ENCODE measurements at places on chromosomes 7 and 10. TPM values are rescaled to one million over a fixed set of nuclear protein-coding genes. Genes with fewer than 3 reads are reported as not detected.

GRCh38 chr7:108382932-108383331, 73.3 kb downstream of the NRCAM start:
- DNase-seq, result no peak

DNA sequence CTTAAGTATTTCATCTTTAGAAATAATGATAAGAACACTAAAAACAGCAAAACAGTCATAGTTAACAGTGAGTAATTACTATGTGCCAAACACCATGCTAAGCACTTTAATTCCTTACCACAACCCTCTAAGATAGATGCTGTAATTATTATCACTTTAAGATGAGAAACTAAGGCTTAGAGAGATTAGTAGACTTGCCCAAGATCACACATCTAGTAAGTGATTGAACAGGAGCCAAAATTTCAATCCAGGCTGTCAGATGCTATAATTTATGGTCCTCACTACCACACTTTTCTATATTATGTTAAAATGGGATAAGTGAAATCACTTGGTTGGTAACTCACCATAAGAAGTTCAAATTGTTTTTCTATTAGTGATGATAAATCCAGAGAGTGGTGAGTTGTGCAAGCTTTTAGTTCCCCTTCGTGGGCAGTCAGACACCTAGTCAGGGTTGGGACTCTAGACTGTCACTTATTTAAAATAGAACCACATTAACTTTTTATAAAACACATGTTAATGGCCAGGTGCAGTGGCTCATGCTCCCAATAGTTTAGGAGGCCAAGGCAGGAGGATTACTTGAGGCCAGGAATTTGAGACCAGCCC, 85.9 kb upstream of the GATA3 start:
- DNase-seq, result no peak

GRCh38 chr10:21057989-21058388, 160.9 kb upstream of the NEBL start:
- DNase-seq, result no peak

DNA sequence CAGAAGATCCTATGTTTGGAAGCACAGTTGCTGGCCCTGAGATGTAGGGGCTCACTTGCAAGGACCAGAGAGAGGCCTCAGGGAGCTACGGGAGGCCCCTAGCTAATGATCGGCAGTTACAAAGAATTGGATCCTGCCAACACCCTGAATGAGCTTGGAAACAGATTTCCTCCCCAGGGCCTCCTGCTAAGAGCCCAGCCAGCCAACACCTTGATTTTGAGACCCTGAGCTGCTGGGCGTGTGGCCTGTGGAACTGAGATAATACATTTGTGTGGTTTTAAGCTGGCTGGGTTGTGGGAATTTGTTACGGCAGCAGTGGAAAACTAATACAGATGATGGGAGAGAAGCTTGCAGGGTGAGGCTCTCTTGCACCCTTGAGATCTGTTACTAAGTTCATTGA, 3.9 kb downstream of the DOCK1 start:
- no peak for DNase-seq

DNA sequence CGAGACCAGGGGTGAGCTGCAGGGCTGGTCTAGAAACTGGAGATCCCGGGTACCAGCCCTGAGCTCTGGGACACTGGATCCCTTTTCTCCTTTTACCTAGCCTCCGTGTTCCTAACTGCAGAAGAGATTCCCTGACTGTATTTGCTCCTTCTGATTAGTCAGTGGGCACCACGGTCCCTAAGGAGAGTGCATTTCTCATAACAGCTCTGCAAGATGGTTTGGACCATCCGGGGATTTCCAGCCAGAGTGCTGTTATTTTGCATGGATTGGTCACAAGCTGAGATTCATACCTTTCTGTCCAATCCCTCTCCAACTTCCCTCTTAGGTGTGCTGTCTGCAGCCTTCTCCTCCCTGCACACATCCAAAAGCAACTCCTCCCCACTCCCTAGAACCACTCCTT, 122.6 kb downstream of the MYL10 start:
- no peak for DNase-seq

DNA sequence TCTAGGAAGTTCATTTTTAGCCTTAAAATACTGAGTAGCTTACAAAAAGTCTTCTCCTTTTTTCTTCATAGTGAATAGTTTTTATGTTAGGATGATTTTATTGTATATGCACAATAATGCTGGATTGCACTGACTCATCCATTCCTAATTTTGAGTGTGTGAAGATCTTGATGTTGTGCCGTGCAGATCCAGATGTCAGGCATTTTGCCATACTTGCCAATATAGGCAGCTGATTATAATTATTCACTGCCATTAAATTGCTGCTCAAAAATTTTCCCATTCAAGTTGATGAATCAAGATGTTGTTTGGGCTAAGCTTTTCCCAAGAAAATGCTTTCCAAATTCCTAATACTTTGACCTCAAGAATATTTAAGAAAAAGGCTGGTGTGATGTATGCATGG, 218.3 kb downstream of the AHR start:
- DNase-seq, result no peak

GRCh38 chr7:110960811-110961210, 130.1 kb upstream of the LRRN3 start:
- DNase-seq, result no peak

DNA sequence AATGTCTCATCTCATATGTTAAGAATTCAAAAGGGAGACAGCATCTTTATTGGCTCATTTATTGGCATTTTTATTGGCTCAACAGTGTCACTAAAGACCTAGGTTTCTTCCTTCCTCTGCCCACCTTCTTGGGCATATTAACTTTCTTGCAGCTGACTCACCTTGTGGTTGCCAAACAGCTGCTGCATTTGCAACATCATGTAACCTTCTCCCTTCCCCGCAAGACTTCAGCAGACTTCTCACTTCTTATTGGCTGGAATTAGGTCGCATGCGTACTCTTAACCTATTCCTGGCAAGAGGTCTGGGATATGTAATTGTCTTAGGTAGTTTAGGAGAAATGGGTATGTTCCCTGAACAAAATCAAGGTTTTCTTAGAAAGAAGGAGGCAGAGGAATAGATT, 263.2 kb downstream of the POU6F2 start:
- no peak for DNase-seq

DNA sequence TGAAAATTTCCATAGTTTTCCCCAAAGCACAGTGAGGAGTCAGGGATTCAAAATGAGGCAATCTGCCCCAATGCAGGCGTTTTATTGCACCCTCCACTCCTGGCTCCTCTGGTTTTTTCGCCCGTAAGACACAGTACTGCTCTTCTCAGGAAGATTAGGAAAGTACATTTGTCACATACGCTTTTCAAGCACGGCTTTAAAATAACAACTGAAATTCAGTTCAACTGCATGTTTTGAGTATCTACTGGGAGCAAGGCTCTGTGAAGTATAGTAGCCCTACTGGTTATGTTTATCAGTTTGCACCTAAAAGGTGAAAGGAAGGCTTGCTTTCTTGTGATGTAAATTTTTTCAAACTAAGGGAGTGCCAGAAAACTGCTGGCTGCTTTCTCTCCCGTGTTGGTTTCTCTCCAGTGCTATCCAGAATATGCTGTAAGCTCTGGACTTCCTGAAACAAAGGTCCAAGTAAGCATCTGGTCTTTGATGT, 1.9 kb upstream of the SGMS1 start:
- no peak for DNase-seq

- no peak for DNase-seq
These were observed 106.2 kb downstream of the SNX10 start for GRCh38 chr7:26397796-26398426.

GRCh38 chr10:13489035-13489599, 39.7 kb downstream of the BEND7 start:
- no peak for DNase-seq

DNA sequence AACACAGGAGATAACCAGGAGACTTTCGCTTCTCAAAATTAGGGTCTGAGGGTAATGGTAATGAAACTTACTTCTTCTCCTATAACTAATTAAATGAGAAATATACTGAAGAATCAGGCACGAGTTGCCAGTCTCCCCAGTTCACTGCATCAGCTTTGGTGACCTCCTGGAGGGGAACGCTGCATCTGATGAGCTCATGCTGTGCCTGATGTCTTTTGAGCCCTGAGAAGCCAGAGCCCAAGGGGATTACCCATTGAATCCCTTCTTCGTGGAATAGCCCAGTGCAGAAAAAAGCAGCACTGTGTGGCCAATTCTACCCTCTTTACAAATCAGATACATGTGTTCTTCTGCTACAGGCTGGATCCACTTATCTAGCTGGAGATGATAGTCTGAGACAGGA, 45.1 kb downstream of the CYP2C9 start:
- DNase-seq, result no peak

- no peak for DNase-seq
These were observed 60.1 kb downstream of the DIP2C start for GRCh38 chr10:629186-629998.

DNA sequence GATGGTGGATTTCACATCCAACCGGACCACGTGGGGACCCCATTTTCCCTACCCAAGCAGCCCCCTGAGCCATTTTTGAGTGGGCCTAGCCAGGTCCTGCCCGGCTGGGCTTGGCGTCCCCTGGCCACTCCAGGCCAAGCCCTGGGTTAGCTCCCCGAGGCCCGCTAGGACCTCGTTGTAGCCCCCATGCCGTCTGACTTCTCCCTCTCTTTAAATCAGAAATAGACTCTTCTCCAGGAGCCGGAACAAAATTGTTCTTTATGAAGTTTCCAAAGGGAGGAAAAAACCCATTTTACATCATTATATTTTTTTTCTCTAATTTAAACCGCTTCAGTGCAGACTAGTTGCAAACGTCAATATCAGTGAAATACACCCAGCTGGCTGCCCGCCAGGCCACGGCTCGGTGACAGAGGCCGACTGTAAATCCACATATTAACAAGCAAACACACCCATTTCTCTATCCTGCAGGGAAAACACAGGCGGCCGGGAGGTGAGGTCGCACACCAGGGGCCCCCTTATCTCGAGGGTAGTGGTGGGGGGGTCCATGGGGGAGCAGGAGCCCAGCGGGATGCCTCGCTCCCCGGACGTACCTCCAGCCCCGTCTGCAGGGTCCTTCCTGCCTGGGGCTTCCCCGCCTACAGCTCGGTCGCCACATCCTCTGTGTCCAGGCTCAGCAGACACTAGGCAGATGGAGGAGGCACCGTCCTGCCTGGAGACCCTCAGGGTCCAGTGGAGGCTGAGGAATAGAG, 72.7 kb downstream of the ELFN1 start:
- no peak for DNase-seq

- DNase-seq, result no peak
These were observed 17.7 kb upstream of the NODAL start for GRCh38 chr10:70459061-70459773.

GRCh38 chr7:115328018-115328417, 406.1 kb downstream of the MDFIC start:
- DNase-seq, result no peak

GRCh38 chr10:78737883-78738856, 330.6 kb upstream of the ZMIZ1 start:
- DNase-seq, result no peak

The ZPBP gene
- 0.13 TPM for total RNA-seq

The ST8SIA6 gene
- total RNA-seq, result not detected

The UNCX gene
- total RNA-seq, result 0.55 TPM

The MKI67 gene
- total RNA-seq, result 5.1 TPM

The CFAP58 gene
- 0.75 TPM for total RNA-seq

The MAD1L1 gene
- total RNA-seq, result 61.2 TPM
